MG63 (cell line): ENCODE measurements at places on chromosomes 1 and 21. TPM values are rescaled to one million over a fixed set of nuclear protein-coding genes. Genes with fewer than 3 reads are reported as not detected.

The PDE4B gene
- 1.8 TPM in 2 replicates for total RNA-seq

The DEPDC1 gene
- total RNA-seq = 36.5 and 47.4 TPM in 2 replicates

GRCh38 chr1:41833519-41834000 lies 85.2 kb downstream of the HIVEP3 start:
- DNase-seq = no peak

GRCh38 chr1:93348104-93348728 lies 2.5 kb downstream of the DR1 start:
- DNase-seq = no peak

- no peak for DNase-seq
Measured at GRCh38 chr1:174414203-174414602, 33.6 kb upstream of the GPR52 start.

DNA sequence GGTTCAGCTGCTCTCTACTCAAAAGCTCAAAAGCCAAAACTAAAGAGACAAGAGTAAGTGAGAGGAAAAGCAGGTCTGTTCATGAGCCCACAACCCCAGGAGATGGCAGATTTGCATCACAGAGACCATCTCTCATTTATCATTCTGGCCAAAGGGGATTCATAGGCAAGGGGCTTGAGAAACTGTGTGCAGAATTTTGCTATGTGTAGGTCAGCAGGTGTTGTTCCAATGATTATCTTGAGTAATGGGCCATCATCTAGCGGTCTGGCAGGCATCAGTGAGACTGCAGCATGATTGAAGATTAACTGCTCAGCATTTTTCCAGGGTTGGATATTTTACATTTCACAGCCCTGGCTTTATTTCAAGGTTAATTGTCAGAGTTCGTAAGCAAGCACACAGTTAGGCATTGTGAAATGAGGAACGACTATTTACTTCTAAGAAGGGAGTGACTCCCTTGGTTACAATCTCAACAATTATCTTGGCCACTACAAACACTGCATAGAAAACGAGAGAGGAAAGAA lies 1204.6 kb upstream of the TMPRSS15 start:
- DNase-seq = no peak
